ENCODE measurements at places on chromosomes 7 and 10.

DNA sequence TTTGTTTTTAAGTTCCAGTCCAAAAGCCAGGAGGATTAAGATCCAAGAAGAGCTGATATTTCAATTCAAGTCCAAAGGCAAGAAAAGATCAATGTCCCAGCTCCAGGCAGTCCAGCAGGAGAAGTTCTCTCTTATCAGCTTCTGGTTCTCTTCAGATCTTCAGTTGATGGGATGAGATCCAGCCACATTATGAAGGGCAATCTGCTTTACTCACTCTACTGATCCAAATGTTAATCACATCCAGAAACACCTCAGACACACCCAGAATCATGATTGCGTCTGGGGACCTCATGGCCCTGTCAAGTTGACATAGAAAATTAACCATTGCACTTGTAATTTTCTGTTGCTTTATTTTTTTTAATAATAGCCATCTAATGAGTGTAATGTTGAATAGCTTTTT, 178.4 kb downstream of the HERPUD2 start:
- DNase-seq, result no peak

GRCh38 chr10:7986851-7987250, 67.6 kb upstream of the GATA3 start:
- DNase-seq, result no peak

DNA sequence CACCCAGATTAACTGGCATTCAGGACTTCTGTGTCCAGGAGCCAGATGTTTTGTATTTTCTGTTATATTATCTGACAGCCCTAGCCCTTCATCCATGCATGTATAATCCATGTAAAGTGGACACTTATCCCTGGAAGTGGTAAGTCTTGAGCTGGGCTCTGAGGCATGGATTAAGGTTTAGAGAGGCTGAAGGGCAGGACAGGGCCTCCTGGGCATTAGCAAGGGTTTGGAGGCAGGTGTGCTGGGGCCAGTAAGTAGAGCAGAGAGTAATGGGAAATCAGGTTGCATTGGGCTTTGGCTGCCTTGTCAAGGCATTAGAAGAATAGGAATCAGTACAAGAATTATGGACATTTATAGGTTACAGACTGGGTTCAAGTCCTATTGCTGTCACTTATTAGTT, 138.0 kb downstream of the DYNC1I1 start:
- no peak for DNase-seq

DNA sequence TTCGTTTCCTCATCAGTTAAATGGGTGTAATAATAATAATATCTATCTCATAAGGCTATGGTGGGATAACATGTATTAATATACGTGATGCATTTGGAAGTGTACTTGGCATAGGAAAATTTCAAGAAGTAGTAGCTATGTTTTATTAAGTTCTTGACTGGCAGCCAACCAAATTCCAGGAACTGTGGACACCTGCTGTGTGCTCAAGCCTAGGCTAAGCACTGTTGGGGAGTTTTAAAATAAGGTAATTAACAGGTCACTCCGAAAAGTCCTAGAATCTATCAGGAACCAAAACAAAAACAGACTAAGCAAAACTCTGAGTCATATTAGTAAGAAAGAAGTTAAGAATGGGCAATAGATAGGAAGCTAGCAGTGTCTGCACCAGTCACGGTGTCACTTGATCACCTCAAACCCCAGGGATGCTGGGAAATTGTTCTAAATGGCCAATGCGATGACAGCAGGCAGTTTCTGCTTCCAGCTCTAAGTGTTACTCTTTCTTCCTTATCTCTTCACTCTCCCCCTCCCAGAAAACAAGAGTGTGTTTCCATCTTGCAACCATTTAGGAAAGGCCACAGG, 92.0 kb upstream of the GDF10 start:
- no peak for DNase-seq

DNA sequence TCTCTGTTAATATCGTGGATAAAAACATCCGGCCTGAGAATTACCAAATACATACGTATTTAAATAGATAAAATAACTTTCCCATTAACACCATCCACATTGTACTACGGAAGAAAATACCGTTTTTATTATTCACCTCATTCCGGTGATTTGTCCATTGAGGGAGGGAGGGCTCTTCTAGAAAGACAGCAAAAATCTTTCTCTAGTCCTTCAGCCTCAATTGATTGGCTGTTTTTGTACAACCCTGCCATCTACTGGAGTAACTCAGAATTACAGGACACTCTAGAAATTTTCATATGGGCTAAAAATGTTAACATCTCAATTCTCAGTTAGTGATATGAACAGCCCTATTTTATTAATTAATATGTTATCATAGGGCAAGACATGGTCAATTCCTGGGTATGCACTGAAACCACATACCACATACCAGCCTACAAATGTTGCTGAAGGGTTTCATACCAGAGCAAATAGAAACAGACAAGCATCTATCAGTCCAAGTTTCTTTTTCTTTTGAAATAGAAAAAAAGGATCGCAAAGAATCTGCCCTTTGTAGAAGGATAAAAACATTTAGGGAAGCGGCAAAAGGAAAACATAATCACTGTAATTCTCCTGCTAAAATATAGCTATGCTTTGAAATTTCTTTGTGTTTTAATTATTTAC, 55.8 kb upstream of the CDCA7L start:
- peak; percentile 81 for DNase-seq

- no peak for DNase-seq
These were observed 316.1 kb upstream of the MTPN start for GRCh38 chr7:136293272-136293671.

- DNase-seq, result peak; percentile 58
These were observed 22.6 kb downstream of the PNPLA8 start for GRCh38 chr7:108503112-108504026.

DNA sequence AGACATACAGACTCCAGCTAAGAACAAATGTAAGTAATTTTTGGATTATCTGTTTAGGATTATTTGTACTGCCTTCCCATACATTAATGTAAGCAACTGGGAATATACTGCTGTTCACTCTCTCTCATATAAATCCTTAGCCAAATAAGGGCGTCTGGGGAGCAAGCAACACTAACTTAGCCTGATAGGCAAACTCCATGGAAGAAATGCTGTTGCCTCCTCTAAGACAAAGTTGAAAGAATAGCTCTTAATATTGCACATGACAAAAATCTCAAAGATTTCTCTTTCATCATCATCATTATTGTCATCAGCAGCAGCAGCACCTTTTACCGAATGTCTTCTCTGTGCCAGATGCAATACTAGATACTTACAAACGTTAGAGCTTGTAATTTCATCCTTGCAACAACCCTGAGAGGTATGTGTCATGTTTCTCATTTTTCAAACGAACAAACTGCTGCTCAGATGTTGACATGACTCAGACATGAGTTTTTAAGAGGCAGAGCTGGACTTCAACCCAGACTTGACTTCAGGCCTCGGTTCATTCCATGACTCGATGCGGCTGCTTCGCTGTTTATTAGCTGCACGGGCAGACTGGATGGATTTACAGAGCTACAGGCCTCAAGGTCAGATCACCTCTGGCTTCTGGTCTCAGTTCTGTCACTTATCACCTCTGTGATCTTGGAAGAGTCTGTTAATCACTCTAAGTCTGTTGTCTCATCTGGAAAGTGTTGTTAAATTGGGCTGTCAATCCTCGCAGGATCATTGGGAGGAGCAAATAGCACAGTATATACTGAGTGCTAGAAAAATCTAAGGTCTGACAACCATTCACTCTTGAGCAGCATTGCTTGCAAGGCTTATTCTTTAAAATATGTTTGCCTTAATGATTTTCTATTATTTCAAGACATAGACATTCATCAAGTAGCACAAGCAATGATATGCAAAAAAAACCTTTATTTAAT, 126.3 kb upstream of the CELF2 start:
- DNase-seq, result peak; percentile 74

DNA sequence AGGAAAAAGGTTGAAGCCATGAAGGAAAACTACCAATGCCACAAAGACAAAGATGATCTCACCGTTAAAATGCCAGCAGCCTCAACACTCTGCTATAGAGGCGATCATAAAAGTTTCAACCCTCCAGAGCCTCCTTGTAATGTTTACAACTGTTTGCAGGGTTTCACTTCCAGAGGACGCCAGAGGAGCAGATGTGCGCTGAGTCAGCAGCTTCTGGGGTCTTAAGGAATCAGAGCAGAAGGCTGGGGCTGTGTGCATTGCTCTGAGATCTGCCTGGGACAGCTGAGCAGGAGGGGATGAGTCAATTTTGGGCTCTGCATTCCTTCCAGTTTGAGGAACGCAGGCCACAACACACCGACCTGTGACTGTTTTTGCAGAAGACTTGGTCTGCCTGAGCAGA, 98.3 kb downstream of the TMEM130 start:
- DNase-seq, result peak; percentile 89
